ENCODE measurements at places on chromosomes 1 and 21.
A peak's percentile ranks its signal among the peaks of the same experiment; 100 is the strongest.

- no peak for DNase-seq
Measured at GRCh38 chr1:40039245-40039756, 1.2 kb upstream of the CAP1 start.

GRCh38 chr1:218345673-218346390, 696 bp downstream of the TGFB2 start:
- peak; percentile 86 for DNase-seq

GRCh38 chr1:203028067-203028783, 1.9 kb downstream of the PPFIA4 start:
- no peak for DNase-seq

DNA sequence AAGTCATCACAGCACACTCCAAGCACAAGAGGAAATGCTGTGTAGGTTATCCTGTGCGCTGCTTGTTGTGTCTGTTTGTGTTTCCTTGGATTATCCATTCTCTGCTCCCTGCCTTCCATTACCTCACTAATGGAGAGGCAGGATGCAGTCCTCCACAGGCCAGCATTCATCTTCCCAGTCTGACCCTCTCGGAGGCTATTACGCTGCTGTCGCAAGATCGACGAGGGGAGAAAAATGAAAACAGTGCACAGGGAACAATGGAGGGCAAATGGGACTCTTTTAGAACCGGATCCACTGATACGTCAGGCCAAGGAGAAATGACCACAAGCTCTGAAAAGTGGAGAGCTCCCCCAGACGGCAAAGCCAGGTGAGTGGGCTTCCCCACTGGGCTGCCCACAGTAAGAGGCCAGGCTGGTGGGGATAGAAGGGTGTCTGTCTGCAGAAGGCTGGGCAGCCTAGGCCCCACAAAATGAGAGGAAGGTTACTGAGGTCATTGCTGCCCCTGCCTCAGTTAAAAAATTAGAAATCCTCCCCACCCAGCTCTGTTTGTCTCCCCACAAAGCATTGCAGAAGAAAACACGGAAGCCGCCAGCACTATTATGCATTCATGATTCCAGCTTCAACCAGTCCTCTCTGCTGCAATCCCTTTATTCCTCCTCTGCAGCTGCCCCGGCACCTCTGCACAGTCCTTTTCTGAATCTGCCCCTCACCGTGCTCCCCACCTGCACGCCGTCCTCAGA, 21.7 kb downstream of the LRRN2 start:
- no peak for DNase-seq

- no peak for DNase-seq
Measured at GRCh38 chr1:214416417-214416816, 135.0 kb downstream of the PTPN14 start.

DNA sequence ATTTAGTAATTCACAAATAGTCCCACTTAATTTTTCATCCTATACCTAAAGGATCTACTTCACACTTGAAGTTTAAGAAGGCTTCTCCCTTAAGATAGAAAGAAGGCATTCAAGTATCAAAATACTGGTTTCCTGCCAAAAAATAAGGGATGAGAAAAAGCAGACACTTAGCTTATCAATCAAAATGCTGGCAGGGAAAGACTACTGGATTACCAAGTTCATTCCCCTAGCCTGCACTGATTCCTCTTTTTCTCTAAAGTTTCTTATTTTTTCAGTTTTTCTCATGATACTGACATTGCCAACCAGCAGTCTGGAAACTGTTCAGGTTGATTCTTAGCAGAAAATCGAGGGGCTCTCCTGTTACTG, 204.6 kb downstream of the GABPA start:
- DNase-seq: no peak

GRCh38 chr1:229381234-229381633, 38.4 kb upstream of the CCSAP start:
- DNase-seq: peak; percentile 61

DNA sequence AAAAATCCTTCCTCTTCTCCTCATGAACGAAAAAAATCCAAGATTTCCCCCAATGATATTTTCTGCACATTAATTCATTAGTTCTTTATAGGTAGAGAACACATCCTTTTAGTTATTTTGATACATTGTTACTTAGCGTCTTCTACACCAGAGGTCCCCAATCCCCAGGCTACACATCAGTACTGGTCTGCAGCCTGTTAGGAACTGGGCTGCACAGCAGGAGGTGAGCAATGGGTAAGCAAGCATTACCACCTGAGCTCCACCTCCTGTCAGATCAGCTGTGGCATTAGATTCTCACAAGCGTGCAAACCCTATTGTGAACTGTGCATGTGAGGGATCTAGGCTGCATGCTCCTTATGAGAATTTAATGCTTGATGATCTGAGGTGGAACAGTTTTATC, 13.0 kb downstream of the EXTL2 start:
- no peak for DNase-seq

GRCh38 chr21:45411810-45412206, 6.8 kb downstream of the COL18A1 start:
- DNase-seq: no peak

GRCh38 chr1:2248127-2248826, 20.2 kb downstream of the SKI start:
- peak; percentile 79 for DNase-seq

- DNase-seq: no peak
Measured at GRCh38 chr21:41135746-41136145, 32.2 kb upstream of the BACE2 start.

- DNase-seq: no peak
Measured at GRCh38 chr1:52352690-52353089, 13.3 kb downstream of the CC2D1B start.

DNA sequence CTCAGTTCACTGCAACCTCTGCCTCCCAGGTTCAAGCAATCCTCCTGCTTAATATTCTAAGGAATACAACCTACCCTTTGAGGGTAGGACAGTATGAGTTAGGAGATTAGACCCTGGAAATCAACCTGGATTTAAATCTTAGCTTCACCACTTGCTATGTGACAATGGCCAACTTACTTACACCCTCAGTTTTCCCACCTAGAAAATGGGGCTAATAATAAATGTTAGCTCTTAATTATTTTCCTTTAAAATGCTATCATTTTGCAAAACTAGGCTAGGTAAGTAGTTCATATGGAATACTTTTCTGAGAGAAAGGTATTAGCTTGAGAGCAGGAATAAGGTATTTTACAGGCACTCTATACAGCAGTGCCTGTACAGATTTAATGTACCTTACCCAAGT, 110.8 kb downstream of the PHTF1 start:
- no peak for DNase-seq

- DNase-seq: no peak
Measured at GRCh38 chr21:35796844-35797243, 263.5 kb downstream of the SETD4 start.

- DNase-seq: no peak
Measured at GRCh38 chr1:228969953-228970800, 234.9 kb downstream of the RHOU start.

- no peak for DNase-seq
Measured at GRCh38 chr1:91734761-91735160, 151.2 kb downstream of the TGFBR3 start.

DNA sequence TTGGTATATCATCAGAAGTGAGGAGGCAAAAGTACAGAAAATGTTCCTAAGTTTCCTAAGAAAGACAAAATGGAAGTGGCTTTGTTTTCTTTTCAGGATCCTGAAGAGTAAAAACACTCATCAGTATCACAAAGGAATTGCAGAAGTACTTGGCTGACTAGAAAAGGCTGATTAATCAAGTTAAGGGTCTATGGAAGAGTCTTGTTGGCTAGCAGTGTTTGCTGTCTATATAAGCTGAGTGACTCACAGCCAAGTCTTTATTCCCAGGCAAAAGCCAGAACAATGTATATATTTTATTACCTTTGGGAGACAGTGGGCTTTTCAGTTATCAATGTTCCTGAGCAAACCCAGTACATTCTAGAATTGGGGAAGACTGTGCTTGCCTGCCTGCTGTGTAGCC, 777.0 kb downstream of the PLA2G4A start:
- DNase-seq: no peak

DNA sequence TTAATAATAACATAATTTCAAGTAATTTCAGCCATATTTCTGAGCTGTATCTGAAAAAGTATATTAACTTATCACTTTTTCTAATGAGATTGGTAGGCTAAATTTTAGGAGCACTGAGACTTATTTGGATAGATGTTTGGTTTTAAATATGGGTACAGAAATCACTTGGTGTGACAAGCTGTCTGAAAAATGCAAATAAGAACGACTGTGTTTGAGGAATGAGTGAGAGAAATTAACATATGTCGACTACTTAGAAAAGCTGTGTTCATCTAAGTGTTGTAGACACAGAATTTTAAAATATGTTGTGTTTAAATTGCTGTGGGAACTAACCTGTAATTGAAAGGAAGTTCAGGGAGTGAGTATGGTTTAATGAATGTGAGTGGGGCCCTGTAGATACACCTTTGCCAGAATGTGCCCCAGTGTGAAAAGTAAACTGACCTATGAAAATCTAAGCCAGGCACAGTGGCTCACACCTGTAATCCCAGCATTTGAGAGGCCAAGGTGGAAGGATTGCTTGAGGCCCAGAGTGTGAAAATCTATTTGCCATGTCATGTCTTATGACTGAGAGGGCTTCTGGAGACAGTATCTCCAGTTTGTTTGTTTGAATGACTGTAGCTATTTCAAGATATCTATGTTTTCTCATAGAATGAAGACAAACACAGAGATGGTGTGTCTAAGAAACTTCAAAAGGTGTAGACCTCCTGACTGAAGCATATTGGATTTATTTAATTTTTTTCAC, 53.8 kb upstream of the LRRC8C start:
- no peak for DNase-seq

- no peak for DNase-seq
Measured at GRCh38 chr1:154490317-154490716, 11.7 kb upstream of the TDRD10 start.

DNA sequence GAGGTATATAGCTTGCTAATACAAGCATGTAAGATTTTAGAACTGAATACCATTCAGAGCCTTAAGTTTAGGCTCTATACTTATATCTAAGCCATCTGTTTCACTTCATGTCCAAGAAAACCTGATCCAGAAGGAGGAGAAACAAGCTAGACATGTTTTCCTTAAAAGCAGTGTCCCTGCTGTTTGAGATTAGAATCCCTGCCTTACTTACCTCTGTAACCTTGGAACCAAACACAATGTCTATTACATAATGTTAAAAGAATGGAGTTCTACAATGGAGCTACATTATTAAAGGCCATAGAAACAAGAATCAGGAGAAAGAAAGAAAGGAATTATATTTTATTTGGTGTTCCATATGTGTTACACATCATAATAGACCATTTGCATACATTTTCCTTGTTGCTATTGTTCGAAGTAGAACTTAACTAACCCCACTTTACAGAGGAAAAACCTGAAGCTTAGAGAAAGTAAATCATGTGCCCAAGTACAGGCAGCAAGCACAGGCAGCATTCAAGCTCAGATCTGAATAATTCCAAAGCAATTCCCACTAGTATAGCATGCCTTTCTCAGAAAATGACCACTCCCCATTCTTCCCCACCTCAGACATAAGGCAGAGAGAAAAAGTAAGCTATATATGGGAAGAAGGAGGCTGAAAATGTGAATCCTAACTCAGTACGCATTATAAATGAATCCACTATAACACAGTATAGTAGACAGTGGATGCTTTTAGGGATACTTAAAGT, 380.1 kb upstream of the SPAG17 start:
- no peak for DNase-seq

- no peak for DNase-seq
Measured at GRCh38 chr1:19360432-19360831, 48.3 kb downstream of the SLC66A1 start.

GRCh38 chr1:203408486-203409481, 57.9 kb upstream of the FMOD start:
- peak; percentile 64 for DNase-seq

Data from islet precursor cell (in vitro differentiated cells).